ENCODE measurements at places on chromosomes 2 and 18.

GRCh38 chr2:225091336-225091735, 49.1 kb upstream of the DOCK10 start:
- peak; percentile 98 for DNase-seq

- peak; percentile 41 for DNase-seq
These were observed 266.5 kb downstream of the NEDD4L start for GRCh38 chr18:58310517-58310916.

GRCh38 chr18:60639836-60640235, 267.3 kb upstream of the MC4R start:
- DNase-seq: no peak

DNA sequence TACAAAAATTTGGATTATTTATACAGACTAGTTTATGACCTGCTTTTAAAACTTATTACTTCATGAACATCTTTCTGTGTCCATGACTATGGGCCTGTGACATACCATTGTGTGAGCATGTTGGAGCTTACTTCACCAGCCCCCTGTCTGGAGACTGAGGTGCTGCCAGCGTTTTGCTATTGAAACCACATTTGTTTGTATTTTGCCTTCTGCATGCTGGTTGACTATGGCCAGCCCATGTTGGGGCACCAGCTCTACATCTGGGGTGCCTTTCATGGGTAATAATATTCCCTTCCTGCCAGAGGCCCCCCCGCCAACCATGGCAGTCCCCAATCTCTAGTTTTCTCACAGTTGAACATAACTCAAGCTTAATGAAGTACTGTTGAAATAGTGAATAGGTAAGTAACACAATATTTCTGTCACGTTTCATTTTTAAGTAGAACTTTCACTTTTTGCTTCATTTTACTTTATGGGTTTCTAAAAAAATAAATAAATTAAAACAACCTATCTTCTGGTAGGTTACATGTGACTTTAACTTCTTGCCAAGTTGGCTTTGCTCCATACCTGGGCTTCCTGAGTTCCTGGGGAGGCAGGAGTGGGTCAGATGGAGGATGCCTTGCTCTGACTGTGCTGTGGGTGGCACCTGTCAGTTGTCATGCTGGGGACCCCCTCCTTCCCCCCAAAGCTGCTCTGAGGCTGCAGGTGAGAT, 63.9 kb downstream of the DGKD start:
- no peak for DNase-seq

DNA sequence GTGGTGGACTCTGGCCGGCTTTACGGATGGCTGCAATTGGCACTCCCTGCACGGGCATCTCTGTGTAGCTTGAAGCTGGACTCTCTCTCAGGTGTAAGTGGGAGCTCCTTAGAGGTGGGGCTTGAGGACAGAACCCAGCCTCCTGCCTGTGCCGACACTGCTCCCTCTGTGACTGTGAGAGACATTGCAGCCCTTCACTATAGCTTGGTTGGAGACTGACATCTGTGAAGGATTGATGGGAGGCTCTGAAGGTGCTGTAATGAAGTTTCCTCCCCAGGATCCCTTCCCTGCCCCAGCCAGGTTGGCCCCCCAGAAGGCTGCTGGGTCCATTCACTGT, 166.7 kb downstream of the SH3RF3 start:
- DNase-seq: no peak

- no peak for DNase-seq
These were observed 365.4 kb downstream of the SS18 start for GRCh38 chr18:25724997-25725396.

- DNase-seq: peak; percentile 36
These were observed 59.6 kb downstream of the SP110 start for GRCh38 chr2:230160112-230160660.
